ENCODE measurements at places on chromosomes 2 and 18. TPM values are rescaled to one million over a fixed set of nuclear protein-coding genes. Genes with fewer than 3 reads are reported as not detected.

- H3K4me1 ChIP-seq: no peaks in the 10 kb centered on the region
- peaks cover 1% of the 10 kb centered on the region for H3K27me3 ChIP-seq
- no peak overlapping the region for H3K27ac ChIP-seq
- H3K4me3 ChIP-seq: no peak overlapping the region
- DNase-seq: no peak
These were observed 426.5 kb downstream of the SLC4A3 start for GRCh38 chr2:220053919-220054318.

GRCh38 chr2:128504246-128505149, 185.8 kb upstream of the HS6ST1 start:
- no peak overlapping the region for H3K27ac ChIP-seq
- H3K36me3 ChIP-seq: no peaks in the 10 kb centered on the region
- H3K27me3 ChIP-seq: peaks cover 35% of the 10 kb centered on the region
- H3K4me3 ChIP-seq: no peak overlapping the region

- DNase-seq: no peak
- no peaks in the 10 kb centered on the region for H3K4me1 ChIP-seq
- H3K4me3 ChIP-seq: no peak overlapping the region
- no peak overlapping the region for H3K27ac ChIP-seq
- H3K27me3 ChIP-seq: 0 out of 3 replicates have a peak, but pooled peaks cover 3% of the 10 kb centered on the region
- no peaks in the 10 kb centered on the region for H3K36me3 ChIP-seq
These were observed 152.5 kb upstream of the RASGRP3 start for GRCh38 chr2:33323957-33324356.

DNA sequence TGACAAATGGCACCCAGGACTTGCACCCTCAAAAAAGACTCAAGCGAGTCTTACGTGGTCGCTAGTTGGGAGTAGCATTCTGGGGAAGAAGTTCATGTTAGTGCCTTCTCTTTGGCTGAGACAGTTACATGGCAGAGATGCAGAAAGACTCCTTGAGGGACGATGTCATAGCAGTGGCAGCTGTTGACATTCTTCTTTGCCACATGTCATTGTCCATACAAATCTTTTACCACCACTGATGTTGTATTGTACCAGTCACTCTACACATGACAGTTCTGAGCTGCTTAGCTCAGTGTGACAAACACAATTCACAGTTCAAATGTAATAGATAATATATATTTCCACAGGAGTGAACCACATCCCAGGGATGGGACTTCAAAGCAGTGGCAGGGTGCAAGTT, 197.1 kb downstream of the TCF4 start:
- H3K27me3 ChIP-seq: no peaks in the 10 kb centered on the region
- no peak overlapping the region for H3K4me3 ChIP-seq
- H3K36me3 ChIP-seq: no peaks in the 10 kb centered on the region
- H3K4me1 ChIP-seq: no peaks in the 10 kb centered on the region

DNA sequence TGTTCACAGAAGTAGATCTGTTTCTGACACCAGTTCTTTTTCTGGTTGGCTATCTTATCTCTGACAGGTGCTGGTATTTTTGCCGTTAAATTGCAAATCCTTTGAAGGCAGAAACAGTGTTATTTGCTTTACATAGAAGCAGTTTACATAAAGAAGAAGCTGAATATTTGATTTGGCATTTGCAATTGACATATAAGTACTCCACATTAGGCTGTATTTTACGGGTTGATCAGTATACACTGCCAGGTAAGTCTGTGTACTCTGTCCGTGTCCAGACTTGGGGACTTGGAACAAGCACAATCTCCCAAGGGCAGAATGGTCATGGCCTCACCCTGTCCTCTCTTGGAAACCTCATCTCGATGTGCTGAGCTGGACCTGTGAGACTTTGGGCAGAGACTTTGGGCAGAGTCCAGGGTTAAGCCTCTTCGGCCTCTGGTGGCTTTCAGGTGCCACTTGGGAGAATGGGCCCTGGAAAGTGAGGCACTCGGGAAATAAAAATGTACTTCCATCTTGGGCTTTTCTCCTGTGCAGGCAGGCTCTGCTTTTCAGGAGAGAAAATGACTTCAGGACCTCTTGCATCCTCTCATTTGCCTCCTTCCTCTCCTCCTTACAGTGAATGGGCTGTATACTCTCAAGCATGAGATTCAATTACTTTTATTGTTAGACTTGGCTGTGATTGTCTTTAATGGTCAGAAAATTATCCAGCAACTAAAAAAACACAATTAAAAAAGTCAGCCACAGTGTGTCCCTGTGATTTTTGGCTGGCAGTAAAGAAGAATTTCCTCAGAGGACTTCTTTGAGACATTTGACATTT, 108.5 kb downstream of the RAPGEF4 start:
- H3K27me3 ChIP-seq: no peaks in the 10 kb centered on the region
- H3K4me1 ChIP-seq: no peaks in the 10 kb centered on the region
- no peak overlapping the region for H3K27ac ChIP-seq
- DNase-seq: no peak
- no peak overlapping the region for H3K4me3 ChIP-seq

GRCh38 chr2:85655961-85656417, 12.0 kb downstream of the SFTPB start:
- DNase-seq: no peak
- H3K27ac ChIP-seq: no peak overlapping the region
- peaks cover 21% of the 10 kb centered on the region for H3K36me3 ChIP-seq
- no peak overlapping the region for H3K4me3 ChIP-seq

- no peak overlapping the region for H3K4me3 ChIP-seq
- no peak for DNase-seq
- H3K4me1 ChIP-seq: no peaks in the 10 kb centered on the region
- H3K27ac ChIP-seq: no peak overlapping the region
- H3K27me3 ChIP-seq: no peaks in the 10 kb centered on the region
- no peaks in the 10 kb centered on the region for H3K36me3 ChIP-seq
These were observed 926.2 kb downstream of the TSN start for GRCh38 chr2:122681626-122682025.

- no peaks in the 10 kb centered on the region for H3K36me3 ChIP-seq
- H3K27ac ChIP-seq: no peak overlapping the region
- no peak for DNase-seq
- H3K4me1 ChIP-seq: no peaks in the 10 kb centered on the region
These were observed 53.4 kb downstream of the KIF5C start for GRCh38 chr2:148928395-148928794.

DNA sequence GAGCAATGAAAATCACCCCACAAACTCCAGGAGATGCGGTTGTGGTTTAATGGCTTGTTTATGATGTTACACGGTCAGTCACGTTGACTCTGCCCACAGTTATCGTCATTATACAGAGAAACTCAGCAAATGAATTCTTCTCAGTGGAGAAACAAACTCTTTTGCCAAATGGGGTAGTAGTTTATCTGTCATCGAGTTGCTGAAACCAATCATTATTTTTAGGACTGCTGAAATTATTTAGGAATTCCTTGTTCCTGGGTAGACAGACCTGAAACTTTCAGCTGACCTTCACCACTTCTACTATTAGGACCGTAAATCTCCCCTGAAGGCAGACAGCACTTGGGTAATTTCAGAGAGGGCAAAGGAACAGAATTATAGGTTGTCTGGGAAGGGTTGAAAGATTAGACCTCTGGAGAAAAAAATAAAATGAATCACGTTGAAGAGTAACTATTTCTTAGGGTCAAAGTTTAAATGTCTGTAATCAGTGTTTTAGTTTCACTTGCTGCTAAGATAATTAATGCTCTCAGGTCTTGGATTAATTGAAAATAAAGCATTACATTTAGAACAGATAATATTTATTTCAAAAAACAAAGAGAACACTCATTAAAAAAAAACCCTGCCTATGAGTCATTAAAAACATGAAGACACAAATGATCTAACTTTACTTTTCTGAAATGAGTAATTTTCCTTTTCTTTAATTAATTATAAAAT, 52.1 kb upstream of the LYPD6 start:
- no peaks in the 10 kb centered on the region for H3K36me3 ChIP-seq
- no peaks in the 10 kb centered on the region for H3K4me1 ChIP-seq
- DNase-seq: no peak
- no peak overlapping the region for H3K4me3 ChIP-seq

- no peaks in the 10 kb centered on the region for H3K27me3 ChIP-seq
- H3K4me3 ChIP-seq: no peak overlapping the region
- H3K27ac ChIP-seq: no peak overlapping the region
- no peak for DNase-seq
- H3K36me3 ChIP-seq: no peaks in the 10 kb centered on the region
- peaks cover 8% of the 10 kb centered on the region for H3K4me1 ChIP-seq
These were observed 51.7 kb downstream of the CABYR start for GRCh38 chr18:24190590-24190989.

DNA sequence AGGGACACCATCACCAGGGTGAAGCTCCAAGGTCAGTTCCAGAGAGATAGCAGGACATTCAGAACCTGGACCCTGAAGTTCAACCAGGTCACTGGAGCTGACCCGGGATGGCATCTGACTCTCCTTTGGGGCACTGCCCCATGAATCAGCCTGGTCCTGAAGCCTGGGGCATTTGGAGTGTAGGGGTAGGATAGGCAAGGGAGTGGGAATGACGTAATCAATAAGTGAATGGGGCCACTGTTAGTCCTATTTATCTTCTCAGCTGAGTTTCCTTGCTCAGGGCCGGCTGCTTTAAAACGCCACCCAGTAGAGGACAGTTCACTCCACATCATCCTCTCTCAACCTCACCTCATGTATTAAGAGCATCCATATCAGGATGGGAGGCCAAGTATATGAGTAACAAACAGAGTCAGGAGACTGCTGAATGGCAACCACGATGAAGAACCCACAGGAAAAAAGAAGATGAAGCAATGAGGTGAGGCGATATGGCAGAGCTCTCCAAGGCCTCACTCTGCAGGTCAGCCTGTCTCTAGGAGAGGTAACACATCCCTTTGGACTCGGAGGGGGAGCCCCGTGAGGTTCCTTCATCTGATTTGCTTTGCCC, 1.8 kb upstream of the RFX8 start:
- no peak overlapping the region for H3K4me3 ChIP-seq
- H3K27ac ChIP-seq: no peak overlapping the region
- no peaks in the 10 kb centered on the region for H3K36me3 ChIP-seq

- H3K4me3 ChIP-seq: no peak overlapping the region
- H3K4me1 ChIP-seq: no peaks in the 10 kb centered on the region
- H3K27me3 ChIP-seq: peaks cover 4% of the 10 kb centered on the region
- H3K36me3 ChIP-seq: no peaks in the 10 kb centered on the region
These were observed 90.3 kb downstream of the TMEM163 start for GRCh38 chr2:134628453-134628852.

DNA sequence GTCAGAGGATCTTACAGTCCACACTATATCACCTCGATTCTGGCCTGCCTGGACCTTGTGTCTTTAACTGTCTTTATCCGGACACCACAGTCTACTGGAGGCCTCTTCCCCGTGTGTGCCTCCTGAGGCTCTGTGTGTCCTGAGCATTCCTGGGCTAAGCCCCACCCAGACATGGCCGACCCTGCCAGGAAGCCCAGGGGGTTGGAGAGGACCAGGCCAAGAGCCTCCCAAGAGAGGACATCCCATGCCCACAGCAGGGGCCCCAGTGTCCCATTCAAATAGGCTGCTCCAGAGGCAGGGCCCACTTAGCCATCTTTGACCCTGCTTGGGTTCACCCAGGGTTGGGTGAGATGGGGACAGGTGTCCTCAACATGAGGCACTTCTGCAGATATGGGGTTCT, 84.7 kb upstream of the OTOS start:
- no peak for DNase-seq
- no peak overlapping the region for H3K4me3 ChIP-seq
- no peak overlapping the region for H3K27ac ChIP-seq
- H3K27me3 ChIP-seq: peaks cover 3% of the 10 kb centered on the region
- no peaks in the 10 kb centered on the region for H3K36me3 ChIP-seq

GRCh38 chr2:240204431-240205276, 64.2 kb upstream of the OTOS start:
- no peak overlapping the region for H3K27ac ChIP-seq
- no peak overlapping the region for H3K4me3 ChIP-seq
- H3K27me3 ChIP-seq: peaks cover 22% of the 10 kb centered on the region
- no peak for DNase-seq
- no peaks in the 10 kb centered on the region for H3K36me3 ChIP-seq

DNA sequence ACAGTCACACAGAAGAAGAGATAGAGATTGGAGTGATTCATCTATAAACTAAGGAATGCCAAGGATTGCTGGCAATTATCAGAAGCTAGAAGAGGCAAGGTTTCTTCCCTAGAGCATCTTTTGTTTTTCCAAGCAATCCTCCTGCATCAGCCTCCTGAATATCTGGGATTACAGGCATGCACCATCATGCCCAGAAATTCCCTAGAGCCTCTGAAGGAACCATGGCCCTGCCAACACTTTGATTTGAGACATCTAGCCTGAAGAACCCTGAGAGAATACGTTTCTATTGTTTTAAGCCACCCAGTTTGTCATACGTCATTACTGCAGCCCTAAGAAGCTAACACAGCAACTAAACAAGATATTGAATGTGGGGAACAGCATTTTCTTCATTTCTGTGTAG, 525.0 kb downstream of the ERBB4 start:
- no peak overlapping the region for H3K27ac ChIP-seq
- H3K27me3 ChIP-seq: no peaks in the 10 kb centered on the region
- no peaks in the 10 kb centered on the region for H3K36me3 ChIP-seq

- no peak overlapping the region for H3K27ac ChIP-seq
- peaks cover 8% of the 10 kb centered on the region for H3K36me3 ChIP-seq
- DNase-seq: no peak
- H3K4me1 ChIP-seq: 0 out of 2 replicates have a peak, but pooled peaks cover 6% of the 10 kb centered on the region
These were observed 25.5 kb downstream of the RMC1 start for GRCh38 chr18:23528580-23529472.

- peaks cover 18% of the 10 kb centered on the region for H3K27me3 ChIP-seq
- H3K27ac ChIP-seq: no peak overlapping the region
- H3K4me1 ChIP-seq: peaks cover 16% of the 10 kb centered on the region
- DNase-seq: no peak
- no peak overlapping the region for H3K4me3 ChIP-seq
- no peaks in the 10 kb centered on the region for H3K36me3 ChIP-seq
These were observed 9.7 kb upstream of the ATL2 start for GRCh38 chr2:38386821-38387220.

- DNase-seq: no peak
- peaks cover 57% of the 10 kb centered on the region for H3K27me3 ChIP-seq
- H3K36me3 ChIP-seq: no peaks in the 10 kb centered on the region
- no peak overlapping the region for H3K27ac ChIP-seq
These were observed 26.4 kb downstream of the RTP5 start for GRCh38 chr2:241895712-241896641.

COL3A1 gene
- 0.04 TPM for total RNA-seq

SCN9A gene
- total RNA-seq: 11.8 TPM

GPR155 gene
- total RNA-seq: 0.15 TPM

IL37 gene
- not detected for total RNA-seq

BCS1L gene
- 52.1 TPM for total RNA-seq

AOX1 gene
- total RNA-seq: 18.0 TPM

MBD1 gene
- total RNA-seq: 25.5 TPM

RGPD5 gene
- total RNA-seq: 9.4 TPM

C2orf80 gene
- not detected for total RNA-seq

KHK gene
- total RNA-seq: 40.9 TPM

MTX2 gene
- total RNA-seq: 96.1 TPM

RGPD4 gene
- total RNA-seq: not detected

AMER3 gene
- not detected for total RNA-seq

LBH gene
- 0.09 TPM for total RNA-seq

Data from HepG2 (cell line).